ENCODE measurements at places on chromosomes 11 and 22.
A peak's percentile ranks its signal among the peaks of the same experiment; 100 is the strongest.

DNA sequence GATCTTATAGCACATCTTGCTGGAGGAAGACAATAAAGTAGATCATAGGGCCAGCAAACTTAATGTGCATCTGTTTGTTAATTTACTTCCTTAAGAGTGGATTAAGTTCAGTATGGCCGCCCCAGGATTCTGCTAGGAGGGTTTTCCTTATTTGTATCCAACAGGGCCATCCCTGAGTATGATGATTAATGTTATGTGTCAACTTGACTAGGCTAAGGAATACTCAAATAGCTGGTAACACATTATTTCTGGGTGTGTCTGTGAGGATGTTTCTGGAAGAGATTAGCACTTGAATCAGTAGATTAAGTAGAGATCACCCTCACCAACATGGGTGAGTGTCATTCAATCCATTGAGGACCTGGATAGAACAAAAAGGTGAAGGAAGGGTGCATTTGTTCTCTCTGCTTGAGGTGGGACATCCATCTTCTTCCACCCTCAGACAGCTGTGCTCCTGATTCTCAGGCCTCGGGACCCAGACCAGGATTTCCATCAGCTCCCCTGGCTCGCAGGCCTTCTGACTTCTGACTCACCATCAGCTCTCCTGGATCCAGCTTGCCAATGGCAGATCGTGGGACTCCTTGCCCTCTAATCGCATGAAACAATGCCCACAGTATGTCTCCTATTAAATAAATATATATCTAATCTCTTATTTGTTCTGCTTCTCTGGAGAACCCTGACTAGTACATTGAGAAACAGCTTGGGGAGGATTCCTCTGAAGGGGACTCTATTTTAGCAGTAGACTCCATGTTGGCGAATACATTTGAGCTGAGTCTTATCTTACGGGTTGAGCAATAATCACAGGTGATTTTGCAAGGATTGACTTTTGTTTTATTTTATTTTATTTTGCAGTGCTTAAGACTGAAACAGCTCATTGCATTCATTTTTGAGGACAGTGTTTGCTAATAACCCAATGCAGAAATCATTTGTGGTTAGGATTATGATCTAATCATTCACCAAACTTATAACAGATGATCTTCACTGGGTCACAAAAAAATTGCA is 9.0 kb upstream of the ZBTB44 start:
- DNase-seq = peak; percentile 93

- DNase-seq = no peak
These were observed 36.0 kb downstream of the SYT13 start for GRCh38 chr11:45250035-45250718.

DNA sequence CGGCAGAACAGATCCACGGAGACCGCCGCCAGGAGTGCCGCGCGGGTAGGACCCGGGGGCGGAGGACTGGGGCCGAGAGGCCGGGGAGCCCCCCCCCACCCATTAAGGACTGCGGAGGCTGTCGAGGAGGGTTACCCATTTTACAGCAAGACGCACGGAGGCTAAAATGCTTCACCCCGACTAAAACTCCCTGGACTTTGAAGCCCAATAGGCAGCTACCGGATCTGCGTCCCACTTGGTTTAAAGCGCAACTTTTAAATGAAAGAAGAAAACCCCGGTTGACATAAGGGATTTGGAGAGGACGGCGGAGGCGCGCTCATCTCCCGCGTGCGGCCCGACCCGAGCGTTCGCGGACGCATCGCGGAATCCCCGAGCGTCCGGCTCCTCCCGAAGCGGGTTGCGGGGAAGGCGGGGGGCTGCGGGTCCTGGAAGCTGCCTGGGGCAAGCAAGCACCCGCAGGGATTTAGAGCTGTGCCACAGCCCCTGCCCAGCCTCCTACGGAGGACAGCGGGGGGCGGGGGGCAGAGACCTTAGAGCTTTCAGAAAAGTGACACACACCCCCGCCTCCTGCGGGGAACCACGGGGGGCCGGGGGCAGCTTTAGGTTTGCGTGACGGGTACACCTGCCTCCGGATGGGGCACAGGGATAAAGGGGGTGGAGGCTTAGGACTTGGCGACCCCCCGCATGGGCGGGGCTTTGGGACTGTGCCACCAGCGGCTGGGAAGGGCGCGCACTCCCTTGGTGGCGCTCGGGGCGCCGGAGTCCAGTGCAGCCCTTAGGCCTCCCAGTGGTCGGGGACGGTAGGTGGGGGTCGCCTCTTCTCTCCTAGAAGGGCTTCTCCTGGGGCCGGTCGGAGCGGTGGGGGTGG is 760 bp upstream of the CELSR1 start:
- peak; percentile 17 for DNase-seq

- DNase-seq = peak; percentile 68
These were observed 737 bp downstream of the BCL2L13 start for GRCh38 chr22:17639247-17639741.

- peak; percentile 24 for DNase-seq
These were observed 1075.3 kb downstream of the TBC1D22A start for GRCh38 chr22:47837703-47838102.

DNA sequence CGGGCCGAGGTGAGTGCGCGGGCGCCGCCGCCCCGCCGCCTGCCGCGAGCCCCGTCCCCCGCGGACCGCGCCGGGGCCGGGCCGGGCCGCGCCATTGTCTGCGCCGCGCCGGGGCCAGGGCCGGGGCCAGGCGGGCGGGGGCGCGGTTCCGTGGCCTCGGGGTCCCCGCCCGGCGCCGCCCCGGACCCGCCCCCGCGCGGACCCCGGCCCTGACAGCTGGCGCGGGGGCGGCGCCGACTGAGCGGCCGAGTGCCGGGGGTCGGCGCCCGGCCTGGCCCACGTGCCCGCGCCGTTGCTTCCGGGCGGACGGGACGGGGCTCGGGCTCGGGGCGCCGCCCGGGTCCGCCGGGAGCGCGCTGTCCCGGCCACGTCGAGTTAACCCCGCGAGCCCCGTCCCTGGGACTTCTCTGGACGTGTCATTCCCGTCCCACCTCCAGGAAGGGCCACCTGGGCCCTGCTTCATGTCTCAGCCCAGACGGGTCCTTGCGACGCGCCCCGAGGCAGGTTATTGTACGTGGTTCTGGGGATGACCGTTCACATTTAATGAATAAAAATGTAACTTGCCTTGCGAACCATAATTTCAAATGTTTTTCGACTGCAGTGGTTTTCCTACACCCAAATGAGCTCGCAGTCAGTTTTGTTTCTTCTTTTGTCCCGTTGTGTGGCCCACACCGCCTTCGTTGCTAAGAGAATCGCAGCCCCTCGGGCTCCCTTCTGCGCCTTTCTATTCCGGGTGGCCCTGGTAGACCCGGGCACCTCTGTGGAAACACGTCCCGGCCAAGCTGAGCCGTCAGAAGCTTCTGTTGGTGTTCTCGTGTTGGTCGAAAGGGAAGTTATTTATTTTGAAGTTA is 562 bp downstream of the ZBED4 start:
- peak; percentile 24 for DNase-seq

- no peak for DNase-seq
These were observed 11.0 kb downstream of the CRELD2 start for GRCh38 chr22:49929211-49929979.

DNA sequence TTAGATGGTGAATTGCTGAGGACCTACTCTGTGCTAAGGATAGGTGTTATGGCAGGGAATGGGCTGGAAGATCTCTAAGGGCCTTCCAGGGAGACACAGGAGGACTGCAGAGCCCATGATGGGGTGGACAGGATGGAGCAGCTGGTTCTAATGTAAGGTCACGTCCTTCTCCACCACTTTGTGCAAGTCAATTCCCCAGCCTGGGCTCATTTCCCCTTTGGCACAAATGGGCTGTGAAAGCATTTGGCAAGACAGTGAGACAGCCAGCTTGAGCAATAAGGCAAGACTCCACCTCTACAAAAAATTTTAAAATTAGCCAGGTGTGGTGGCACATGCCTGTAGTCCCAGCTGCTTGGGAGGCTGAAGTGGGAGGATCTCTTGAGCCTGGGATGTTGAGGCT is 81.4 kb upstream of the THY1 start:
- DNase-seq = no peak

DNA sequence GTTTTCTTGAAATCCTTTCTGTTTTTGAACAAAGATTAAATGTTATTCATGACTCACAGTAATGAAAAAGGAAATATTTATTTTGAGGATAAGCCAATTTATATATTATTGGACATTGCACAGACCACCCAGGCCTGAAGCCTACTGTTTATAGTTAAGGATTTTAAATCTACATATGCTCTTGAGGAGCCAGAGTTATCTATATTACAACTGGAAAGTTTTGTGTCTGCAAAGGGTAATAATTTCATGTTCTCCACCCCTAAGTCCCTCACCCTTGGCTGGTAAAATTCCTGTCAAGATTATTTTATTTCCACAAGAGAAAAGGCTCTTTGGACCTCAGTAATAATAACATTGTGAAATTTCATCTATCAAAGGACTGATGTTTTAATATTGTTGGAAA is 228.2 kb downstream of the TMEM135 start:
- no peak for DNase-seq

DNA sequence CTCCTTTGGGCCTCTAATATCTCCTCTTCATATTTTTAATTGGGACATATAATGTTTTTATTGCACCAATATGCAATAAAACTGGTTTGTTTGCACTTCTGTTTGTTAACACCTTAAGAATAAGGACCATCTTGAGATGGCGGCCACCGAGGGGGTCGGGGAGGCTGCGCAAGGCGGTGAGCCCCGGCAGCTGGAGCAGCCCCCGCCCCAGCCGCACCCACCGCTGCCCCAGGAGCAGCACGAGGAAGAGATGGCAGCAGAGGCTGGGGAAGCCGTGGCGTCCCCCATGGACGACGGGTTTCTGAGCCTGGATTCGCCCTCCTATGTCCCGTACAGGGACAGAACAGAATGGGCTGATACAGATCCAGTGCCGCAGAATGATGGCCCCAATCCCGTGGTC is 49.6 kb upstream of the EED start:
- DNase-seq = no peak
